ENCODE measurements at places on chromosomes 6 and 20.
A peak's percentile ranks its signal among the peaks of the same experiment; 100 is the strongest.

DNA sequence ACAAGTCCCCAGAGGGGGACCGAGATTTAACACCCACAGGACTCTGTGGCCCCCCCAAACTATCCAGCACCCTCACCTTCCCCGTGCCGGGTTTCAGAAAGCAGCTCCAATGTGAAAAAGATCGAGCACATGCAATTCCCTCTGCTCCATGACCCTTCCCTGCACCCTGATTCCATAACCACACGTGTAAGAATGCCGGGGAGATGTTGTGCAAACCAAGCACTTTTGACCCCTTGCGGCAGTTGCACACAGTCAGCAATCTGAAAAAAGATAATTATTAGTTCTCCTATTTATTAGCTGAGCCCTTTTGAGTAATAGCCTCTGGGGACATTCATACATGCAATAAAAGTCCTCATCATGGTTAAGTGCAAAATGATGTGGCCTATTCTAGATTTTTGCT, 13.0 kb downstream of the FOXQ1 start:
- no peak for DNase-seq

GRCh38 chr6:46845126-46845525, 51.9 kb downstream of the MEP1A start:
- DNase-seq: no peak

DNA sequence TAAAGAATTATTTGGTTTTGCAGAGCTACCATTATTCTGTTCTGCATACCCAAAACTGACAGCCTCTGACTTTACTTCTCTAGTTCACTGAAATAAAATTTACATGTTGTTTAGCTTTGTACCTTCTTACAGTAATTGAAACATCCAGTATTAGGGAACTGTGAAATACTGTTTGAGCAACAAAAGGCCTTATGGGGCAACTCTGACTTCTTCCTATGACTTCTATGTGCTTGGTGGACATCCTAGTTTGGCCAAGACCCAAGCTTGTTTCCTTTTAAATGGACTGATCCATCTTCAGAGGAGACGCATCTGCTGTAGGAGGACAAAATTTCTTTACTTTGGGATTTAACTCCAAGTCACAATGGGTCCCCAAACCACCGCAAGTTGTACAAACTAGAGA, 44.7 kb downstream of the NR2E1 start:
- no peak for DNase-seq

DNA sequence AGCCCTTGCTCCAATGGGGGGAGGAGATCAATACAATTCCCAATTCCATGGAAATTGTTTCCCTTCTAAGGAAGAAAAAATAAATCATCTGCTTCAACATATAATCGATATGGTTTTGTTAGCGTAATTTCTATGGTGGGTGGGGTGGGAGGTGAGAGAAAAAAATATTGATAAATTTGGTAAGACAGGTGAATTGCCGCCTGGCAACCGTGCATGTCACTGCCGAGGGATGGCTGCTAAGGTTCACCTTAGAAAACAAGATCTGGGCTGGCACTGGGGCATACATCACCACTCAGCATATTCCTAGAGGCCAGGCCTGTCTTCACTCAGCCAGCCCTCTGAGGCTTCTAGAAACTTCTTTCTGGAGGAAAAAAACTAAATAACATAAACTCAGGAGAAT, 104.1 kb downstream of the ZNF217 start:
- DNase-seq: no peak

DNA sequence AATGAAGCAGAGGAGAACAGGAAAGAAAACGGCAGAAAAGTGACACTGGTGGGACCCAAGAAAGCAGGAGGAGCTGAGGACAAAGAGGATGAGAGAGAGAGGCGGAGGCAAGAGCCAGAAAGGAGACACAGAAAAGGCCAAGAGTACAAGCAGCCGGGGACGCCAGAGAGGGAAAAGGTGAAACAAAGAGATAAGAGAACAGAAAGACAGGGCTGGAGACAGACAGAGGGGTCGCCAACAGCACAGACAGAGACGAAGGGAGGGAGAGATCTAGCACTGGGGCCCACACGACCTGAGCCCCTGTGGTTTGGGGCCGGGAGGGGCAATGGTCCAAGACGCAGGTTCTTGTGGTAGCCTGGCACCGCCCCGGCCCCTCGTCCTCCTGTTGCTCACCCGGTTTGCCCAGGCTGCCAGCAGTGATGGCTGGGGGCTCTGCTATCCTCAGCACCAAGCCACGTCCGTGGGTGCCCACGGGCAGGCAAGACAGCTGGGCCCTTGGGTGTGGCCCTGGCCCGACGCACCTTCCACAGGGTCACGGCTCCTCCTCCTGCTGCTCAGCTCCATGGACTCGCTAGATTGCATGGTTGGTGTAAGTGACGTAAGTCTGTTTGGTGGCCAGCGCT, 123.5 kb downstream of the GRM4 start:
- no peak for DNase-seq

DNA sequence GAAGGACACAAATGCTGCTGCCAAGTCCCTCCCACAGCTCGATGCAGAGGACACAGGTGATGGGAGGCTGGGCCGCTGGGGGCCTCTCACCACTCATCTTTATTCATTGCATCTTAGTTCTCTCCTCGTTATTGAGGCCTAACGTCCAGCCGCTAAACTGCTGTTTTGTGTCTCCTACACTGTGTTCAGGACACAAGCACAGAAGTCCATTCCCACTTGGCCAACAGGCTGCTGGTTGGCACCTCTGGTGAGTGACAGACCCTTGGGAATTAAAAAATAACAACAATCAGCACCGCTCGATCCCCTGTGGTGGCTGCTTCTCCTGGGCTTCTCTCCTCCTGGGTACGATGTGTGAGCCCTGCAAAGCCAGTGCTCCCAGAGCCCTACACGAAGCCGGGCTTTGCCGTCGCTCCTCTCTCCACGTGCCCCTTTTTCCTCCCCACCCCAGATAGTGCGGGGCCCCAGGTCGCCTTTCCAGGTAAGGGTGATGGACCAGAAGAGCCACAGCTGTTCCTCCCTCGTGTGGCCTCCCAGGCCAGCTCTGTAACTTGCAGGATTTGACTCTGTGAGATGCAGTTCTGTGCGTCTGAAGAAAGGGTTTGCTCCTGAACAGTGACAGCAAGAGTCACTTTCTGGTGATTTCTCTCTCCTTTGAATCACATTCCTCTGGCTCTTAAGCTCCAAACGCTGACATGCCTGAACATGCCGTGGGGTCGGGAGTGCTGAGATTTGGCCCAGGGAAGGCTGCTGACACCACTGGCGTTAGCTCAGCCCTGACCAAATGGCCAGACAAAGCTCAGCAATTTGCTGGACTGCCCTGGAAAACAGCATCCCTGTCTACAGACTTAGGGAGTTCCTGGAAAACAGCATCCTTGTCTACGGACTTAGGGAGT, 59.3 kb downstream of the DLL1 start:
- DNase-seq: no peak

DNA sequence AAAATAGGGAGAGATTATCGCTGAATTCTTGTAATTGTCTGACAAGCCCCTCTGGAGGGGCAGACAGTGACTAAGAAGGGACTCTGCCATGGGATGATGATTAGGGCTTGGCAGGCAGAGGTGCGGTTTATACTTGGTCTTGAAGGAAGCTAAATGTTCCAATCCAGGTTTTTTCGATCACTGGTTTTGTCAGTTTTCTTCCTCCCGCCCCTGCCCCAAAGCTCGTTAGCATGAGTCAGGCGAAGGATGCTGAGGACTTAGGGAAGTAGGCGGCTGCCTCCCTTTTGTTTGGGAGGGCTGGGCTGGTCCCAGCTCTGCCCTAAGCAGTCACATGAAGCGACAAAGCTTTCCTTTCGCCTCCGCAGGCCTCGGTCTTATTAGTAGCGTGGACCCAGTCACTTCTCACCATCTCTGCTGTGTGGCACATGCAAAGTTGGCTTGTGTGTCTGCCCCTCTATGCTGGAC, 314.2 kb downstream of the CDC5L start:
- DNase-seq: no peak

GRCh38 chr20:52494244-52494643, 302.7 kb upstream of the ZFP64 start:
- DNase-seq: peak; percentile 5

DNA sequence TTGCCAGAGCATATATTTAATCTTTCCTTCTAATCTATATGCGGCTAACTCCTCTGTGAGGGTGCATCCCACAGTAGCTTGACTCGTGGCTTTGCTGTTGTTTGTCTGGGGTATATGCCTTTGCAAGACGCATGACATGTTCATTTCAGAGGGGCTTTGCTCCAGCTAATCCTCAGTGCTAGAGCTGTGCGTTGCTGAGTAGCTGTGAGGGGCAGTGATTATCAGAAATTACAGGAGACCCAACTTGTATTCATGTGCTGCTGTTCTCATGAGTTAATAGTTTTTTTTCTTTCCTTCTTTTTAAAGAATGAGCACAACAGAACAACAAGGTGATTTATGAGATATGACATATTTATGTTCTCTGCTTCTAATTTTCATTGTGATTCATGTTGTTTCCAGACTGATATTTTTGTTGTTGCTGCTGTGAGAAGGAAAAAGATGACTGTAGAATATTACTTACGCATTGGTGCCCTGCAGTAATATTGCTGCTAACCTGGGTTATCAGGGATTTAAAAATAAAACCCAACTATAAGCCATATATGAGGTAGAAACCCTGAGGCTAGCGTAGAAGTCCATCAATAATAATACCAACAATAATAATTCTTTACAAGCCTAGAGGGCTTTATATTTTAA, 168.3 kb downstream of the KLHL32 start:
- DNase-seq: no peak

DNA sequence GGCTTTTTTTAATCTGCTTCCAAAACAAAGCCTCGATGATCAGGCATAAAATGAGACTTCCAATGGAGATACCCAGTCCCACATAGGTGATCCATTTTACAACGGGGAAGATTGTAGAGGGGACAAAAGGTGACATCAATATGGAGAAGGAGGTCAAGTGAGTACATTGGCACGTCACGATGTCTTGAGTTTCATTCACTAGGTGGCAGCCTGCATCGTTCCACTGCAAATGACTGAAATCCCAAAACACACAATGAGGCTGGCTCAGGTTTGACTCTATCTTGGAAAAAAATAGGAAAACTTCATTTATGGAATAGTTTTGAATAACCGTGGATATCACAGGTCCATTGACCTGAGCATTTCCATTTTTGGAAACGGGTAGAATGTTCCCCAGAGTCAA, 32.5 kb downstream of the ADGRF1 start:
- DNase-seq: no peak

GRCh38 chr6:29737707-29738630, 14.7 kb downstream of the HLA-F start:
- DNase-seq: no peak

GRCh38 chr6:123393331-123393730, 243.4 kb downstream of the TRDN start:
- no peak for DNase-seq

GRCh38 chr6:100575921-100576320, 111.2 kb upstream of the SIM1 start:
- no peak for DNase-seq

- no peak for DNase-seq
Observed at GRCh38 chr6:87667032-87667431, 35.0 kb downstream of the AKIRIN2 start.

DNA sequence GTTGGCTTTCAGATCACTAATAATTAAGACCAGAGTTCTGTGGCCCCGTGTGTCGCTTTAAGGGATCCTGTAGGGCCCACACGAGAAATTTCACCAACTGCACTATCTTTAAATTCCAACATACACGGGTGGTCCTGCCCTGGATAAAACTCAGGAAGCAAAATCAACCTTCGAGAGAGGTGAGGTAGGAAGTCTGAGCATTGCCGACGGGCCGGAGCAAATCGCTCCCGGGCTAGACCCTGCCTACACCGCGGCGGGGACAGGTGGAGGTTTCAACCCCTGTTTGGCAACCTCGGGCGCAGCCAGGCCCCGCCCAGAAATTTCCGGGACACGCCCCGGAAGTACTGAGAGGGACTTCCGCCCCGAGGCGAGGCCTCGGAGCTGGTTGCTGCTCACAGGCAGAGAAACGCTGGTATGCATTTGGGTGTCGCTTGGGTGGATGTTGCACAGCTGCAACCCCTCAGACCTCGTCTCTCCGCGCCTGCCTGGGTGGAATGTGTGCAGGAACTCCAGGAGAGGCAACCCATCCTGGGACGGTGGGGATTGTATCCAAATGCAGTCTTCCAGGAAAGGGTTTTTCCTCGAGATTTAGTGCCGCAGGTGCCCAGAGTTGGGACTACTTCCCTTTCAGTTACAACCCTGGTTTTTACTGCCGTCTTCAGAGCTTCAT, 19.9 kb downstream of the ZKSCAN8 start:
- peak; percentile 41 for DNase-seq

- no peak for DNase-seq
Observed at GRCh38 chr6:7734707-7735383, 8.9 kb downstream of the BMP6 start.

DNA sequence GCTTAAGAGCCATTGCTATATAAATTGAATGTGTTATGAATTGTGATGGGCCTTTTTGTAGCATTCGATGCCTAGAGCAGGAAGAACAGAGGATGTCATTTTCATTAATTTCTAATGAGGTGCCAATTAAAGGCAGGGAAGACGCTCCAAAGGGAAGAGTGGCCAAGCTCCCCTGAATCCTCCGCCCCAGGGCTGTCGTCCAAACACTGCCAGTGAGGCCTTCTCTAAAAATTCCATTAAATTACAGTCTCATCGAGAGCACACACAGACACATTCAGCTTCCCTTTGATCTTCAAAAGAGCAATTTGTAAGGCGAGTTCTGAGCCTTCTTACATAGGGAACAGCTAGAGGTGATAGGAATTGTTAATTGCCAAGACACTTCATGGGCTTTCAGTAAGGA, 300.0 kb downstream of the ZFAND3 start:
- DNase-seq: no peak

DNA sequence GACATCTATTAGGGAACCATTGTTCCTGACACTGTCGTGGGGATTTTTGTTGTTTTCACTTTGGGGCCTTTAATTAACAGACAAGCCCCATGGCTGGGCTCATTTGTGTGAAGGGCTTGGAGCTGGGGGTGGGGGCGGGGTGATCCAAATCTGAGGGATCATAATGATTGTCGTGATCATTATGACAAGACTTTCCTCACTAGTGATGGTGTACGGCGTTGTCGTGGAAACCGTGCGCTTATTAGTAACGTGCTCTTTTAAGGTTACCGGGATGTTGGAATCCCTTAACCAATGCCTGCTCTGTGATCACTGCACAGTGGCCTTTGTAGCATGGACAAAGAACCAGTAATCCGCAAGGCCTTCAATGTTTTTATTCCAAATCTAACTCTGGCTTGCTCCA, 18.6 kb downstream of the PDYN start:
- no peak for DNase-seq

GRCh38 chr20:47206962-47207641, 149.4 kb downstream of the ZMYND8 start:
- DNase-seq: no peak

DNA sequence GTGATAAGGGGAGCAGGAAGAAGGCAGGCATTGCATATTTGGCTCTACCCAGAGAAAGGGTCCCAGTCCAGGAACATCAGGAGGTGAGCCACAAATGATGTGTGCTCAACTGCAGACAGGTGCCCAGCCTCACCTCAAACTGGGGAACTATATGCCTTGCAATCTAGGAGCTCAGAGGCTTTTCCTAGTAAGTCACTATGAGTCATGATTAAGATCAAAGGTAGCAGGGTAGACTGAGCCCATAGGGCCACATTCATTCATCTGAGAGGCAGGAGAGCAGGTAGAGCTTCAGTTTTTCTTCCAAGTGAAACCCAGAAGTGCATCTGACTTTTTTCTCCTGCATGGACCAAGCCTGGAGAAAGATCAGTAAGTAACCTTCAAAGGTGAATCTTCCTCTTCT, 31.3 kb downstream of the MARCKS start:
- DNase-seq: no peak
